ENCODE measurements at places on chromosomes 5 and 9.

DNA sequence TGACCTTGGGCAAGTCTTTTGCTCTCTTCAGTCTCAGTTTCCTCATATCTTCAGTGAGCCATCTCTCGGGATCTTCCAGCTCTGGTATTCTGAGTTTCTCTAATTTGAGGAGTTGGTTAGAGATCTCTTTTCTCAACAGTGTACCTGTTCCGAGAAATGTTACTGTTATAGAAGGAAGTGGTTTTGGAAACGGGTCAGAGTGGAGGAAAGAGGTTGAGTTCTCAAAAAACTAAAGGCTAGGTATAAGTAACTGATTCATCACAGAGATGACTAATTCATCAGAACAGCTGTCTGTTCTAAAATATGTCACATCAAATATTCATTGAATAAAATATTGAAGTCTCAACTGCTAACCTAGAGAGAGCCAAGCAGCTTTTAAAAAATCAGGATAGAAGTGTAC is 106.6 kb downstream of the PALM2AKAP2 start:
- DNase-seq, result no peak

DNA sequence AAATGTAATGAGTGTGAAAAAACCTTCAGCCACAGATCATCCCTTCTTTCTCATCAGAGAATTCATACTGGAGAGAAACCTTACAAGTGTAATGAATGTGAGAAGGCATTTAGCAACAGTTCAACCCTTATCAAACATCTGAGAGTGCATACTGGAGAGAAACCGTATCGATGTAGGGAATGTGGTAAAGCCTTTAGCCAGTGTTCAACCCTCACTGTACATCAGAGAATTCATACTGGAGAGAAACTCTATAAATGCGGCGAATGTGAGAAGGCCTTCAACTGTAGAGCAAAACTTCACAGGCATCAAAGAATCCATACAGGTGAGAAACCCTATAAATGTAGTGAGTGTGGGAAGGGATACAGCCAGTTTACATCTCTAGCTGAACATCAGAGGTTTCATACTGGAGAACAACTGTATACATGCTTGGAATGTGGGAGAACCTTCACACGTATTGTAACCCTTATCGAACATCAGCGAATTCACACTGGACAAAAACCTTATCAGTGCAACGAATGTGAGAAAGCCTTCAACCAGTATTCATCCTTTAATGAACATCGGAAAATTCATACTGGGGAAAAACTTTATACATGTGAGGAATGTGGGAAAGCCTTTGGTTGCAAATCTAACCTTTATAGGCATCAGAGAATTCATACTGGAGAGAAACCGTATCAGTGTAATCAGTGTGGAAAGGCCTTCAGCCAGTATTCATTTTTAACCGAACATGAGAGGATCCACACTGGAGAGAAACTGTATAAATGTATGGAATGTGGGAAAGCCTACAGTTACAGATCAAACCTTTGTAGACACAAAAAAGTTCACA is 19.2 kb downstream of the ZNF354C start:
- DNase-seq, result no peak

- DNase-seq, result no peak
These were observed 791.4 kb downstream of the MTRR start for GRCh38 chr5:8660133-8660893.

DNA sequence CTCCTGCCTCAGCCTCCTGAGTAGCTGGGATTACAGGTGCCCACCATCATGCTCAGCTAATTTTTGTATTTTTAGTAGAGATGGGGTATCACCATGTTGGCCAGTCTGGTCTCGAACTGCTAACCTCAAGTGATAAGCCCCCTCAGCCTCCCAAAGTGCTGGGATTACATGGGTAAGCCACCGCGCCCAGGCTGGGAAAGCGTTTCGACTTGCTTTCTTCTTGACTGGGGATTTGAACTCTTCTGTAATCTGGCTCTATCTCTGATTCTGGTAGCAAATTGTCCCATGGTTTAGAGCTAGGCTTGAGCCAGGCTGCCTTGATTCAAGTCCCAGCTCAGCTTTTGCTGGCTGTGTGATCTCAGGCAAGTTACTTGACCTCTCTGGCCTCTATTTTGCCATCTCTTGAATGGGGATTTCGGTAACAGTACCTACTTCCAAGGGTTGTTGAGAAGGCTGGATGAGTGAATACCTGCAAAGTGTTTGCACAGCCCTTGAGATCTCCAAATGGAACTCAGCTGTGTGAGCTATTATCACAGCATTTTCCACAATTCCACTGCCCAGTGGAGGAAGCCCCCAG is 20.5 kb upstream of the MVB12B start:
- no peak for DNase-seq

- DNase-seq, result no peak
These were observed 126.9 kb downstream of the FSTL4 start for GRCh38 chr5:133485468-133485867.
